ENCODE measurements at places on chromosomes 4 and X.
A peak's percentile ranks its signal among the peaks of the same experiment; 100 is the strongest.

GRCh38 chr4:28221536-28221935 is 1360.9 kb downstream of the STIM2 start:
- DNase-seq: no peak

- peak; percentile 27 for DNase-seq
These were observed 74.9 kb downstream of the NSG1 start for GRCh38 chr4:4461850-4462249.

DNA sequence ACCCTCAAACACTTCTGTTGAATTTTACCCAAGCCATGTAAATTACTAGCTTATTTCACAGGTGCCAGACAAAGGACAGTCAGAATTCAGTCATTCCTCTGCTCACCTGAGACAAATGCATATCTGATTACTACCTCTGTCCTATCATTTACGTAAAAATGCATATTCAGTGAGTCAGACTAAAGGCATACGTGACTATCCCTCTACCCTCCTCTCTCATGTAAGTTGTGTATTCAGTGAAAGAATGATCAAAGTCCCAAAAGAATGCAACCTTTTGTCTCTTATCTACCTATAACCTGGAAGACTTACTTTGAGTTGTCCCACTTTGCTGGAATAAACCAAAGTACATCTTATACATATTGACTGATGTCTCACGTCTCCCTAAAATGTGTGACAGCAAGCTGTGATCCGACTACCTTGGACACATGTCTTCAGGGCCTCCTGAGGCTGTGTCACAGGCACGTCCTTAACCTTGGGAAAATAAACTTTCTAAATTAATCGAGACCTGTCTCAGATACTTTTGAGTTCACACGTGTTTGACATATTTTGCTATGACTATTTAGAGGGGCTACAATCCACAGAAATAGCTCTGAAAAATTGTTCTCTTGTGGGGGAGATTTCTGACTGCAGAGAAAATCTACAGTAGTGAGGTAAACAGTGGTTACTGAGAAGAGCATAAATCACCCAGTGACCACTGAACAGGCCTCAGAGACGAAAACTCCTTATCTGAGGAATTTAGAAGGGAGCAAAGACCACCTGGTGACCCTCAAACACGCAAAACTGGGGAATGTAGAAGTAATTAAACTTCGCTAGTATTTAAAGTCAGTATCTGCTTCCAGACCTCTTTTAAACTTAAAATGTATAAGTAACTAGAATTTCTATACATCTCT is 1575.8 kb downstream of the STIM2 start:
- DNase-seq: no peak

GRCh38 chr4:153371701-153372234 is 27.3 kb downstream of the MND1 start:
- no peak for DNase-seq

- no peak for DNase-seq
These were observed 9.7 kb upstream of the ZNF674 start for GRCh38 chrX:46554942-46555341.

DNA sequence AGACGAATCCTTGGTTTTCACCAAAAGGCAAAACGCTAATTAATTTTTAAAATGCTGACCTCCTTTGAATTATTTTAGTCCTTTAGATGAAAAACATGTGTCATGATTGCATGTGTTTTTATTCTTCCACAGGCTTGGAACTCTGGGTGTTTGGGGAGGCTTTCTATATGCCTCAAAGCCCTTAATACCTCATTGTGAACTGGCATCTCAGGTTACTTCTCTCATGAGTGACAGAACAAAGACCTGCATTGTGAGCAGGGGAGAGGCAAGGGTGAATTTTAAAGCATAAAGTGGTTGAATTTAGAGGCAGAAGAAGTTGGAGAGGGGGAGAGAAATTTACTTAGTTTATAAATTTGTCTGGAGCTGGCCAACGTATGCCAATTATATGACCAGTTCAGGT is 119.5 kb downstream of the ARSF start:
- no peak for DNase-seq

GRCh38 chrX:111402344-111402743 is 9.6 kb downstream of the DCX start:
- DNase-seq: no peak

DNA sequence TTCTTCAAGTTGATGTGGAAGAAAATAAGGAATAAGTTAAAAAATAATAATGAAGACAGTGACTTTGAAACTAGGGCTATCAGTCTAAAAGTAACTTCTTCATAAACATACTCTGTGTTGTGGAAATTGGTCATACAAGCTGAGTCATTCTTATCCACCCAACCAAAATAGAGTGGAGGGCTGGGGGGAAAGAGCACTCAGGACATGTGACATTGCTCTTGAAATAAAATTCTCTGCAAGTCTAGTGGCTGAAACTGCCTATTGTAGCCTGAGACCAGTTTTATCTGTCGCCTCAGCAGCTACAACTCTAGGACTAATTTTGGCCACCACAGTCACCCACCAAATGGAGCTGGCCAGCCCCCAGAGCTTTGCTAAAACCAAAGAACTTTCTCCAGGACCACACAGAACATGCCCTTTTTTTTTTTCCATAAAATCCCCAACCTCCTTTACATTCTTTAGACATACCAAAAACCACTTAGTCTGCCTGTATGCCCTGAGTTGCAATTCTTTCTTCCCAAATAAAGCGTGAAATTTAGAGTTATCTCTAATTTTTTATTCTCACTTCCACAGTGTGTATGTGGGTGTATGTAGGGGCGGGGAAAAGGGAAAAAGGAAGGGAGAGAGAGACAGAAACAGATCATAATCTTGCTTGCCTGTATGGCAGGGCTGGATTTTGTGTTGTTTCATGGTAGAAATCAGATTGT is 23.0 kb upstream of the SLC25A4 start:
- DNase-seq: no peak

- no peak for DNase-seq
These were observed 90.4 kb upstream of the RASGEF1B start for GRCh38 chr4:81562093-81562492.

- no peak for DNase-seq
These were observed 652.1 kb upstream of the AADAT start for GRCh38 chr4:170741856-170742255.

DNA sequence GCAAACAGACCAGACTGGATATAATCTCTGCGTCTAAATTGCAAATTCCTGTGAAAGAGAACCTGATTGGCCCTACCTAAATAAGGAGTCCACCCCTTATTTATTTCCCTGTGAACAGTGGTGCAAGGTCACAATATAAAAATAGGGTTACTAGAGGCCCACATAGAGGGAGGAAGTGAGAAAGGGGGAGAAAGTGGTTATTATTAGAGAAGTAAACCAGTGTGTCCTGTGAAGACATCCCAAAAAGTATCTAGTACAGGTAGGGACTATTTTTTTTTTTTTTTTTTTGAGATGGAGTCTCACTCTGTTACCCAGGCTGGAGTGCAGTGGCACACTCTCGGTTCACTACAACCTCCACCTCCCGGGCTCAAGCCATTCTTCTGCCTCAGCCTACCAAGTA is 15.0 kb upstream of the FRYL start:
- DNase-seq: no peak

DNA sequence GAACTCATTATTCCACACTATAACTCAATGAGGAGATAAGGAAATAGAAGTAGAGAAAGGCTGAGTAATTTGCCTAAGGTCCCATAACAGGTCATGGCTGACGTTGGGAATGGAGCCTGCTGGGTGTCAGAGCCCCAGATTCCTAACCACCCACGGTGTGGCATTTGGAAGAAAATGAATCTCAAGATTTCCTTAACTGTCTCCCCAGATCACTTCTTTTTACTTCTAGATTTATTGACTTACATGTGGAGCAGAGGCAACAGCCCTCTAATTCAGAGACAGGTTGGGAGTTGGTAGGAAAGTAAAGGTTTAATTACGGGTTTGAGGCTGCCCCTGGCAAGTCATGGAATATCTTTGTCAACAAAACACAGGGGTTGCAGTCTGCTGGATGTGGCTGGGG is 134.0 kb downstream of the ARHGAP10 start:
- DNase-seq: no peak

GRCh38 chr4:72938516-72938915 is 131.0 kb downstream of the COX18 start:
- DNase-seq: no peak

DNA sequence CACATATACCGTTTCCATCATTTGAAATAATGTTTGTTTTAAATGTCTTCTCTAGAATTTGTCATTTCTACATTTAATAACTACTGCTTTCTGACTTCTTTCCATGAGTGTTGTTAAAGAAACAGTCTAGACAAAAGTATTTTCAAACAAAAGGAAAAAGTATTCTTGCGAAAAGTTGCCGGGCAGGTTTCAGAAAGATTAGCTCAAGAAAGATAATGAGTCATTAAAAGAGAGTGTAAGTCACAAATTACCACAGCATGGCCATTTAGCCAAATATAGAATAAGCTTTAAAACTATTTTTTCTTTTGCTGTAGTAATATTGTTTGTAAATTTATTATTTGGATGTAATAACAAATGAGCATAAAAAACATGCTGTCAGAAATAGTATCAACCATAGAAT is 493.0 kb downstream of the TLL1 start:
- DNase-seq: no peak

GRCh38 chr4:40040908-40041307 is 15.7 kb upstream of the N4BP2 start:
- DNase-seq: no peak

GRCh38 chrX:23959781-23960180 is 52.0 kb downstream of the CXorf58 start:
- DNase-seq: peak; percentile 23

DNA sequence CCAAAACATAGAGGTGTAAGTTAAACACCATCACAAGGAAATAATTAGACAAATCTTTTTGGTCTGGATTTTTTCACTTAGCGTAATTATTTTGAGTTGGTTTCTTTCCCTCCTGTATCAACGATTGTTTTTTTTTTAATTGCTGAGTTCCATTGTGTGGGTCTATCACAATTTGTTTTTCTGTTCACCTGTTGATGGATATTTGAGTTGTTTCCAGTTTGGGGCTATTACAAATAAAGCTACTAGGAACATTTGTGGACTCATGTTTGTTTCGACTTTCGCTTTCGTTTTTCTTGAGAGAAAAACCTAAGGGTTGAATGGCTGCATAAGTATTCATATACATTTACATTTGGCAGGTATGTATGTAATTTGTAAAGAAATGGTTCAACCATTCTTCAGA is 20.4 kb upstream of the FBXW7 start:
- no peak for DNase-seq

GRCh38 chr4:98448908-98449307 is 187.7 kb downstream of the RAP1GDS1 start:
- peak; percentile 44 for DNase-seq

DNA sequence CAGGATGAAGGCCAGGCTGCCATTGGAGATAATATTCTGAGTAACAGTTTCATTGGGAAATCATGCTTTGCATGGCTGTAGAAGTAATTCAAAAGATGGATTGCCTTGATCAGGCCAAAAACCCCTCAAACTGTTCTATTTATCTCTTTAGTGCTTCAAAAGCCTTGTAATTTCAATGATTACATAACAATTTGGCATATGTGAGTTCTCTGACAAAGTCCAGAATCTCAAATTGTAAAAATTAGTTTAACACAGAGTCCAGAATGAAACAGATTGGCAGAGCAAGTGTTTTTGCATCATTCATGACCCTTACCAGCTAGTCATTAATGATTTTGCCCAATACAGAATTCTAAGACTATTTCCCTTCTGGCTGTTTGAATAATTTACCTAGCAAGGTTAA is 347.3 kb downstream of the SPRY1 start:
- no peak for DNase-seq

DNA sequence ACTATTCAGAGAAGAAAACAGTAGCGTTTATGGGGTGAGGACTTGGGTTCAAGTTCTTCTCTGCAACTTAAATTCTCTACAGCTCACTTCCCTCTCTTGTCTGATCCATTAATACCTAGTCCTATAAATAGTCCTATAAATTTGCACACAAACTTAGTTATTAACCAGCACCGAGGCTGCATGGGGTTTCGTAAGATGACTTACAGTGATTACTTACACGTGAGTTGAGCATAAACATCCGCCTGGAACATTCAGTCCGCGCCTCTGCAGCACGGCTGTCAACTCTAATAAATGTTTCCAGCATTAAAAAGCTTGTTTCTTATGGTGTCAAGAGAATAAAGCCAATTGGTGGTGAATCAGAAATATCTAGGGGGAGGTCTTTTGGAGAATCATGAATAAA is 103.0 kb upstream of the ENPP6 start:
- no peak for DNase-seq

GRCh38 chr4:6270636-6271121 is 1.0 kb downstream of the WFS1 start:
- no peak for DNase-seq

GRCh38 chr4:40980318-40980883 is 230.6 kb downstream of the NSUN7 start:
- no peak for DNase-seq

DNA sequence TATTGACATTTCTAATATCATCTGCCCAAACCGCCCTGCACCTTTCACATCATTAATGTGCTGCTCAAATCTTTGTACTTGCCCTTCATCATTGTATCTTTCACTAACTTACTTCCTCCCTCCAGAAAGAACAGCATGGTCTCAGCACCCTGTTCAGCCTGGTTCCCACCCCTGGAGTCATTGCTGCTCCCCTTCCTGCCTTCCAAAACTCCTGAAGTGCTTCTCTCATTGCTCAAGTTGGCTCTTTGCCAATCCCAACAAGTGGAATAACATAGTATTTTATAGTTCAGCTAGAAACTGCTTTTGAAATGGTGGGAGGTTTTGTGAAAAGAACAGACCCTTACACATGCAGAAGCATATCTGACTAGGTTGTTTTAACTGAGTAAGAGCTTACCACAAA is 14.0 kb upstream of the TTC29 start:
- no peak for DNase-seq

DNA sequence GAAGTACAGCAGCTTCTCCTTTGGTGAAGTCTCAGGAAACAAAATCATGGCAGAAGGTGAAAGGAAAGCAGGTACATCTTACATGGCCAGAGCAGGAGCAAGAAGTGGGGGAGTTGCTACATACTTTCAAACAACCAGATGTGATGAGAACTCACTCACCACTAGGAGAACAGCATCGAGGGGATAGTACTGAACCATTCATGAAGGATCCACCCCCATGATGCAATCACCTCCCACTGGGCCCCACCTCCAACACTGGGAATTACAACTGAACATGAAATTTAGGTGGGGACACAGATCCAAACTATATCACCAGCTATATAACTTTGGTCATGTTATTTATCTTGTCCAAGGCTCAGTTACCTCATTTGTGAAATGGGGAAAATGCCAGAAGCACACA is 159.4 kb downstream of the OPHN1 start:
- no peak for DNase-seq

DNA sequence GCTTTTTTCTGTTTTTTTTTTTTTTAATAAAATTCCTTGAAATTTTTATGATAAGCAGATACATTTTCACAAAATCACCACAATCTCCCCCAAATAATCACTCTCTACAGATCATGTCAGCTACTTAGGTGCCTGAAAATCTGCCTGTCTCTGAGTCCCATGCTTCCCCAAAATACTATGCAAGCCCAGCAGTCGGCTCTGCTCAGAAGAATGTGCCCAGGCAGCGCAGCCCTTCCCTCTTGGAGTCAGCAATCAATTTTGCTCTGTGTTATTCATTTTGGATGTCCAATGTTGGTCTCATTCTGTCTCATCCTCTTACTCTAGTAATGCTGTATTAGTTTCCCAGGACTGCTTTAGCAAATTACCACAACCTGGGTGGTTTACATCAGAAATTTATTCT is 24.9 kb upstream of the C1QTNF7 start:
- no peak for DNase-seq

GRCh38 chr4:102390438-102390837 is 45.2 kb upstream of the SLC39A8 start:
- DNase-seq: no peak
